ENCODE measurements at places on chromosomes 5 and 9.

GRCh38 chr5:172486912-172487311 lies 32.6 kb upstream of the SH3PXD2B start:
- no peak for DNase-seq

GRCh38 chr5:55997742-55998351 lies 3.1 kb upstream of the IL6ST start:
- no peak for DNase-seq

DNA sequence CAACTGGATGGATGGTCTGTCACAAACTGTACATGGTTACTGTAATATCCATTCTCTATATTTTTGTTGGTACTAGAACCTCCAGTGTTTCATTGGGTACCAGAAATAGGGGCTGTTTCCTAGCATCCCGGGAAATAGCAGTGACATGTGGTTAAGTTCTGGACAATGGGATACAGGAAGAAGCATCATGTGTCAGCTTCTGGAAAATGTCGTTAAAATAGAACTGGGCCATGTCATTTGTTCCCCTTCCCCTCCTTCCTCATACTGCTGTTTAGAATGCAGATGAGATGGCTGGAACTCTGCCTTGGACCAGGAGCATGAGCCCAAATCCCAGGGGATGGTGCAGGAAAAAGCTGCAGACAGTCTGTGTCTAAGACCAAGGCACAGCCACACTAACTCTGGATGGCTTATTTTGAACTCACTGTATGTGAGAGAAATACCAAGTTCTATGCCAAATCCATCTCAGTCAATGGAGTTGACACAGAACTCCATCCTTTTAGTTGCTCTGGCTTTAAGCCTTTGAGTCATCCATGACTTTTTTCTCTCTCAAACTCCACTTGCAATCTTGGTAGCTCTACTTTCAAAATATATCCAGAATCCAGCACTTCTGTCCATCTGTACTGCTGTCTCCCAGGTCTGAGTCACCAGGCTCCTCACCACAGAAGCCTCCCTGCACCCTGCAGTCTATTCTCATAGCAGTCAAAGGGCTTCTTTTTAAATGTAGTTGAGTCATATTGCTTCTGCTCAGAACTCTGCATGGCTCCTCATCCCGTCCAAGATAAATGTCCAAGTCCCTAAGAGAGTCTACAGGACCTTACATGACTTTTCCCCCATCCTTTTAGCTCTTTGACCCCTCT lies 184.2 kb downstream of the NSG2 start:
- peak; percentile 3 for DNase-seq

DNA sequence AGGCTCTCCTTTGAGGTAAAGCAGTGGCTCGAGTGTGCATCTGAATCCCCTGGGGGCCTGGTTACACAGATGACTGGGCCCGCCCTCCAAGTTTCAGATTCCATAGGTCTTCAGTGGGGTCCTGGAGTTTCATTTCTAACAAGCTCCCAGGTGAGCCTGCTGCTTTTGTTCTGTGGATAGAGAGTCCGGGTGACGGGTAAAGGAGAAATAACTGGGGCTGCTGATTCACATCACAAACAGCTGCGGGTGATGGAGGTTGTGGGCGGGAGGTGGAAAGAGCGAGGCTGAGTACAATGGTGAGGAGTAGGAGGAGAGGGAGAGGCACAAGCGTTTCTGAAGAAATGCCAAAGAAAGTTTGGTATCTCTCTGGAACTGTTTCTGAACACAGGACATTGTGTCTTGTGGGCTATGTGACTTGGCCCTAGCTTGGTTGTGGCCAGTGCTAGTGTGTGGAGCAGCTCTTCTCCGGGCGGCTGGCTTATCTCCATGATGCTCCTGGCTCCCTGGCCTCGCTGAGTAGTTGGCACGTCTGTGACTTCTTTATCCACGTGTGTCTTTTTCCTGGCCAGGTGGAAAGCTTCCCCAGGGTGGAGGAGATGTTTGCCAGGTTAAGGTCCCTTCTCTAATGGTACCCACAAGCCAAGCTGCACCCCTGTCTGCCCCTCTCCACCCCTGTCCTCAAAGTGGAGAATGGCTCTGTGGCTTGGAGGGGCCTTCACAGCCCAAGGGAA lies 61.7 kb downstream of the HSPA4 start:
- DNase-seq, result no peak

- peak; percentile 90 for DNase-seq
Measured at GRCh38 chr9:18268381-18268780, 205.6 kb upstream of the ADAMTSL1 start.

GRCh38 chr9:107340920-107341632 lies 58.0 kb downstream of the RAD23B start:
- DNase-seq, result peak; percentile 40

DNA sequence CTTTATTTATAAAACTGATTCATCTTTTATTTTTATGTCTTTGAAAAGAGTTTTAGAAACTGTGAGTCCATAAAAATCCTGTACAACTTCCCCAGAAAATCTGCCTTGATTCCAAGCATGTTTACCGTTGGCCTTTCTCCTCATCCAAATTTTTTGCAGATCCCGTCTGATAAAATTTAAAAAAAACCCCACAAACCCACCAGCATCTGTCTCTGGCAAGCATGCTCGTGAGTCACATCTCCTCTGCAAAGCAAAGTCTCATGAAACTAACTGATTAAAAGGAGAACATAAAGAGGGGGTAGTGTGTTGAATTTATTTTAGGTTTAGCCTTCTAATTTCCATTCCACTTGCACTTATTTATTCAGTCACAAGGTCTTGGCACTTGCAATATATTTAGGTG lies 109.4 kb downstream of the MAT2B start:
- DNase-seq, result no peak

DNA sequence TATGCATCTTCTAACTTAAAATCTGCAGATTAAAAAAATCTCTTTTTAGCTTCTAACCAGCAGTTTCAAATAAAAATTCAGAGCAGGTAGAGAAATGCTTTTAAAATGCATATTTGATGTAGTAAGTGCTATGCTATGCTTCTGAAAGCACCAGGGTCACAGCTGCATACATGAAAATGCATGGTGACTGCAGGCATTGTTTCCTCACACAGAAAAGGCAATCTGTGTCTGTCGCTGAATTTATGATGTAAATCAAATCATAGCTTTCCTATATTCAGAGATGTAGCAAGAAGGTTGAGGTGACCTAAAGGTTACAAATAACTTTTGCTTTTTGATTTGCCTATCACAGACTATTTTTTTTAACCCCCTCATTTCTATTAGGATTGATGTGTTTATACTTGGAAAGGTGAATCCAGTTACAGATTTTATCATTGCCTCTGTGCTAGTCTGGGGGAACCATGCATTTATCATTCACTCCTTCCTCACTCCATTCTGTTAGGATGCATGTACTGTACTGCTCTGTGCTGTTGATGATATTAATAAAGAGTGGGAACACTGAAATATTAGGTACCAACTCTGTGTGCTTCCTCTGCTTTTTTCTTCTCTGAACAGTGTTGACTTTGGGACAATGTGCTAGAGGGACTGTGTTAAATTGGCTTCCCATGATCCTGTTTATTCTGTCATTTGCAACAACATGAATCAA lies 65.6 kb downstream of the FOCAD start:
- DNase-seq, result no peak

GRCh38 chr5:56481428-56482357 lies 248.6 kb upstream of the ANKRD55 start:
- DNase-seq, result no peak

DNA sequence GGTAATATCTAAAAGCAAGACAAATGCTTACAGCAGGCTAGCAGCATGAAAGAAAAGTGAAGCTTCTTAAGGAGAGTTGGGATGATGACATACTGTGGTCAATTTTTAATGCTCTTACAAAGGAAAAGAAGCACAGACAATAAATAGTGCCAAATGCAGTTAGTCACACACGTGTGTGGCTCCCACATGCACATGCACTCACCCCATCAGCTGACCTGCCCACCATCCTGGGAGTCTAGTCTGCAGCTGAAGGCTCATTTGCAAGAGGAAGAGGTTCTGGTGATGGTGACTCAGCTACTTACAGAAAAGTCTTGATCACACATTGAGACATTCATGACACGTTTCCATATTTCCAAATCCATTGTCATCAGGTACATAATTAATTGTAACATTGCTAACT lies 129.3 kb downstream of the MRPL36 start:
- peak; percentile 7 for DNase-seq

DNA sequence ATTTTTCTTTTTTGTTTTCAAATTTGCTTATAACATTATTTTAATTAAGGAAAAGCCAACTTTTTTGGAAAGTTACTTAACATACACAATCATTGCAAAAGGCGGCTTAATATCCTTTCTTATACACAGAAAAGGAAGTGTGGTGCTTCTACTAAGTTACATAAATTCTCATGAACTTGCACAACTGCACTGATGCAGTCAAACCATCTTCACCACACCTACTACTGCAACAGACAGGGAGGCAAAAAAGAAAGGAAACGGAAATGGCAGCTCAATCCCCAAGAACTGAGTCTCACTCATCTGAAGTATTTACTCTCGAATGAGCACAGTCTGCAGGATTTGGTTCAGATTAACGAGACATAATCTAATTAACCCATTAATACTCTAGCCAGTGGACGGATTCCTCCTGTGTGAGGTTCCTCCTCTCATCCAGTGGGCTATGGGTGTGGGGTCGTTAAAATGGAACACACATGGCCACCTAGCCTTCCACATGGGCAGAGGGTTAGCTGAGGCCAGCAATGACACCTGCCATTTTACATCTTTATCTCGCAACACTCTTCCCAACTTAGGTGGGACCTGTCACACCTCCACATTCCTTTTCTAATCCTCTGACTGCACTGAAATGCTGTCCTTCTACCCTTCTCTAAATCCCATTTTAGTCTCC lies 30.0 kb downstream of the GOLM1 start:
- no peak for DNase-seq

DNA sequence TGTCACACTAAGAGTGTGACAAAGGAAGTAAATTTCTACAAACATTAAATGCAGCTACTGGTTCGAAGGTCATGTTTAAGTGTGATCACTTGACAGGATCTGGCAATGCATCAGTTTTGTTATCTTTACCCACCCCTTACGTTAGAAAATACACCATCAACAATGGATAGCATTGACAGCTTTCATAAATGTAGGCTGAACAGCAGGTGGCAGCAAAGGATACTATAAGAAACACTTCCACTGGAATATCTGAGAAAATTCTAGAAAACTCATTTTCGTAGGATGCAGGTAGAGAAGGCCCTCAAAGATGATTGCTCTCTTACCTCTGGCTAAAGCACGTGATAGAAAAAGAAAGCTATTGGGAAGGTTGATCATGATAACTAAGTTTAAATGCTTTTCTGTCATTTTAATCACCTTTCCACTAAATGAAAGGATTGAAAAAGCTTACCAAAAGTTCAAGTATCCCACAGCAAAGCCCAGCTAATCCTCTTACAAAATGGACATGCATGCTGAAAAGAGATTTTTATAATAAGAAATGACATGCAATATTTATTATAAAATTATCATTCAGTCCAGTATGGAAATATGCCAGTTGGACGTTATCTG lies 292.5 kb downstream of the PARP8 start:
- DNase-seq, result peak; percentile 30

DNA sequence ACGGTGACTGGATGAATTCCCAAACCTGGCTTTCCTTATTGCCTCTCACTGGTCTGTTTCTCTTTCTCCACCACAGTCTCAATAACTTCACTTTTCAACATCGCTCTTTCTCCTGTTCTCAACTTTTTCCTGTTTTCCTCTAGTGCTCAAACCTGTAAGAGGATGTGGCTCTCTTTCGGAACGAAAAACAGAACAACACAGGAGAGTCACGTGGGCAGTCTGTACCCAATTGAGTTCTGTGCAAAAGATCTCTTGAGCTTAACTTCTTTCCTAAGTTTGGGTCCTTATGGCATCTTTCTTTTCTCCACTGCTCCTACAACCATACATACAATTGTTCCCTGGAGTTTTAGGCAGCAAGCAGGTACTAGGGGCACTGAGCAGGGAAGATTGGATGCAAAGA lies 8.9 kb downstream of the HAVCR1 start:
- no peak for DNase-seq

GRCh38 chr9:82062245-82062644 lies 73.7 kb downstream of the SPATA31D1 start:
- DNase-seq, result no peak

DNA sequence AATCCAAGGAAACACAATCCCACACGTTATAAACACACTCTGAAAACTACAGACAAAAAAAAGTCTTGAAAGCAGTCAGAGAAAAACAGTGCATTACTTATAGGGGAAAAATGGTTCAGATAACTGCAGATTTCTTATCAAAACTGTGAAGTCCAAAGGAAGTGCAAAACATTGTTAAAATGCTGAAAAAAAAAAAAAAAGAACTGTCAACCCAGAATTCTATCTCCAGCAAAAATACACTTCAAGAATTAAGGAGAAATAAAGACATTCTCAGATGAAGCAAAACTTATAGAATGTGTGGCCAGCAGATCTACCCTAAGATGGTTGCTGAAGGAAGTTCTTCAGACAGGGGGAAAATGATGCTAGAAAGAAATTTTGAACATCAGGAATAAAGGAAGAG lies 40.4 kb downstream of the ADAMTS2 start:
- DNase-seq, result no peak

- no peak for DNase-seq
Measured at GRCh38 chr5:136199408-136199807, 6.4 kb upstream of the SMIM32 start.

DNA sequence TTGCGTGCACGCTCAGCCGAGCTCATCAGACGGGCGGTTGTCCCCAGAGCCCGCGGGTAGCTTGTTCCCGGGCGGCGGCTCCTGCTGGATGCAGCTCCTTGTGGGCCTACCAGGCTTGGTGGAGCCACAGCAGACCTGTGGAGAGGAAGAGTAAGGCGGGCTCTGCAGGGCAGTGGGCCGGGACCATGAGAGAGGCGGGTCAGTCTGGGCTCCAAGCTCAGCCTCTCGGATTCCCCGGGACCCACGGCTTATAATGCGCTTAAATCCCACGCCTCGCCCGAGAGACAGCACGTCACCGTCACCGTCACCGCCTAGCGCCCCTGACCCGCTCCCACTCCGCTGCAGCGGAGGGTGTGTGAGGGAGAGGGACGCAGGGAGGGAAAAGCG lies 1.9 kb upstream of the ANKRD18A start:
- no peak for DNase-seq

- DNase-seq, result no peak
Measured at GRCh38 chr5:55758231-55758630, 20.4 kb downstream of the DDX4 start.

All from foreskin melanocyte (primary cell).